ENCODE measurements at places on chromosomes 2 and 18.

DNA sequence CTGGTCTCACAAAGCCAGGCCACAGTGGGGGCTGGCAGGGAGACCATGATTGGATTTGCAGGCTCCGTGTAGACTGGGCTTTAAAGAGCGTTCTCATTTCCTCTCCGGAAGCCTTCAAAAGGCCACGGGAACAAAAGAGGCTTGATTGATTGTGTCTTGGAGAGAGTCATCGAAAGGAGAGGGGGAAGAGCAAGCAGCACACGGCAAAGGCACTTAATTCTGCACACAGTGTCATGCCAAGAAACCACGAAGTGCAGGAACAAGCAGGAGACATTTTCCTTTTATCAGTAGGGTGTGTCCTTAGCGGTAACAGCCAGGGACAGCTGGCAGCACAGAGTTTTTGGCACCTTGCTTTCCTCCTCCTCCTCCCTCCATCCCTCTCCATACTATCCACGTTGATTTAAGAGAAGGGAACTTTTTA lies 47.7 kb downstream of the GLI2 start:
- DNase-seq = no peak

- DNase-seq = no peak
Observed at GRCh38 chr2:134982603-134983002, 64.0 kb downstream of the CCNT2 start.

DNA sequence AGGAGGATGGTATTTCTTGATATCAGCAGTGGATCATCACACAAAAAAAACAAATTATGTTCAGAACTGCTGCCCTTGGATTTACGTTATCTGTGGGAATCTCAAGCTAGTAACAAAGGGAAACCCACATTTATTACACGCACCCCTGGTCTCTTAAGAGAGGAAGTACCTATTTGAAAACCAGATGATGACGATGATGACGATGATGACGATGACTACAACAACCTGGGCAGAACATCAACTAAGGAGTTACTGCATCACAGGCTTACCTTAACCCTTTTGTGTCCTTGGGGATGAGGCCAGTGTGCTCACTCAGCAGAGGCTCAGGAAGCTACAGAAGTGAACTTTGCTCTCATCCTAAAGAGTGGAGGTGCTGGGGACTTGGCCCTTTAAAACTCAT lies 169.4 kb downstream of the FSHR start:
- no peak for DNase-seq

DNA sequence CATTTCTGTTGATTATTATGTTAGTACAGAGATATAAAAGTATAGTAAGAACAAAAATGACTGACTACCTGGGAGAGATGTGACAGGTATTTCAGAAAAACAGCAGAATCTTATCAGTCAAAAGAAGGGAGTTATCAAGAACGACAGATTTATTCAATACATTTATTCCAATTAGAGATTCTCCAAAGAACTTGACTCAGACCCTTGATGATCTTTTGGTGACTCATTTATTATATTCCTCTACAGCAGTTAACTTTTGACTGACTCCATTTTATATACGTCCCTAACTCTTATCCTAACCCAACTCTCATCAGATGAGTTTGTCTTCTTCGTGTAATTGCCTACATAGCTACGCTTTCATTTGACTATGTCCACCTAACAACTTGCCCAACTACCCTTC lies 91.1 kb downstream of the C2orf74 start:
- DNase-seq = no peak

DNA sequence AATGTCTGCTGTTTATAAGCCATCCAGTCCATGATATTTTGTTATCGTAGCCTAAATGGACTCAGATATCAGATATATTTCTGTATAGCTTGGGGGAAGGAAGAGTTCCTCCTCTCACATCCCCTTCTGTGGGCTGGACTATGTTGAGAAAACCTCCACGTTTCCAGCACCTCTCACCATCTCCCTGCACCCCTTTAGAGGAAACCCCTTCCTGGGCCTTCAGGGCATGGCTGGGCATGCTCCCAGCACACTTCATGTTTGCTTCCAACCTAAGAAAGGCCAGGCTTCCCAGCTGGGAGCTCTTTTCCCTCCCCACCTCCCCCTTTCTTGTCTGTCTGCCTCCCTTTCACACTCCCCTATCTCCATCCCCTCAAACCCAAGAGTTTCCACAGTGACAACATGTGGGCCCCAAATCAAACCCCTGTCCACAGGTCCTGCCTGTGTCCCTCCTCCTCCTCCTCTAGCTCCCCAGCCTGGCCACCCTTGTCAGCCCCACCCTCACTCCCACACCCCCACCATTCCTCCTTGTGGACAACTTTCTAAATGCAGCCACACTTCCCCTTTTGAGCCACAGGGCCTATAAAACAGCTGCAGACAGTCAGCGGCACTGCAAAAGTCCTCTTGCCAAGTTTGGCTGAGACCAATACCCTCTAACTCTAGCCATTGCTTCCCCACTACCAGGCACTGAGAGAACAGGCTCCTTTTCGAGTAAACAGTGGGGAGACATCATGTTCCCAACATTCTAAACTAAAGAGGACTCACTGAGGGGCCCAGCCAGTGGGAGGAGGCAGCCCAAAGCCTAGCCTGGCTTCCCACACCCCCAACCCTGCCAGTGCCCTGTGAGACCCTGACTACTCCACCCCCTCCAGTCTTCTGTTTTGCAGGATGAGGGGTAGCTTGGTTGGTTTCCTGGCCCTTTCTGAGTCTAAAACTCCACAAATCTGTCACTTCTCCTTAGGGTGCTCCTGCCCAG lies 120.5 kb downstream of the ZFP36L2 start:
- peak; percentile 89 for DNase-seq

DNA sequence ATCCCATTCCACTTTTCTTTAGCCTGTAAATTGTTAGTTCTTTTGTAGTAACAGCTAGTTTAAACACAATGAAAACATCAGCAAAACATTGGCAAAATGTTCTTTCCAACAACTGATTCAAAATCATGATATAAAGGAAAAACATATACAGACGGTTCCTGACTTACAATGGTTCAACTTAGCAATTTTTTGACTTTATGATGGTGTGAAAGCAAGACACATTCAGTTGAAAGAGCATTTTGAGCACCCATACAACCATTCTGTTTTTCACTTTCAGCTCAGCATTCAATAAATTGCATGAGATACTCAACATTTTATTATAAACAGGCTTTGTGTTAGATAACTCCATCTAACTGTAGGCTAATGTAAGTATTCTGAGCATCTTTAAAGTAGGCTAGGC lies 185.1 kb downstream of the NOL4 start:
- DNase-seq = peak; percentile 47

GRCh38 chr18:33369711-33370449 lies 70.6 kb downstream of the CCDC178 start:
- DNase-seq = no peak

DNA sequence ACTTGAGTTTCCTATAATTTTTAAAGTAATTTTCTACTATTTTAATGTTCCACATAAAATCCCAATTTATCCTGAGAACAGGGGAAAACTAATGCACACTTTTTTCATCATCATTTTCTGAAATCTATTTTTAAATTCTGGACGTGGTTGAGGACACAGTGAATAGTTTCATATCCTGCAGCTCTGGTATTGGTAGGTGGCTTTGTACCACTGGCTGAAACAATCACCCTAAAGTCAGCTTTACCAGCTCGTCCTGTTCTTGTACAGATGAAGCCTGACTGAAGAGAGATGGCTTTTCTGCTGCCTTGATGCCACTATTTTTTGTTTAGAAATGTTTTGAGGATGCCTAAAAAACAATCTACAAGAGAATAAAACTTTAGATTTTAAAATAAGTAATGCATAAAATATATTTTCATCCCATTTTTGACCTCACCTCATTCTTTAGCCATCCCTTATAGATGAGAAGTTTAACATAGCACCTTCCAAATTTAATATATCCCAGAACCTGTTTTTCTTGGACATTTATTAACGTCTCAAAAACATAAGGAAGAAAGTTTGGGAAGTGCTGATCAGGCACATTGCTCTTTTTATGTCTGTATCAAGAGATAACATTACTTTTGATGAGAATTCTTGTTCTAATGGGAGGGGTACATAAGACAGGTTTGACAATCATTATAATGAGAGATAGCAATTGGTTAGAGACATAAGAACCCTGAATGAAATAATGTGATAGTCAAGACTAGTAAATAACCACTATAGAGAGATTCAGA lies 80.9 kb downstream of the GALNT1 start:
- DNase-seq = no peak

DNA sequence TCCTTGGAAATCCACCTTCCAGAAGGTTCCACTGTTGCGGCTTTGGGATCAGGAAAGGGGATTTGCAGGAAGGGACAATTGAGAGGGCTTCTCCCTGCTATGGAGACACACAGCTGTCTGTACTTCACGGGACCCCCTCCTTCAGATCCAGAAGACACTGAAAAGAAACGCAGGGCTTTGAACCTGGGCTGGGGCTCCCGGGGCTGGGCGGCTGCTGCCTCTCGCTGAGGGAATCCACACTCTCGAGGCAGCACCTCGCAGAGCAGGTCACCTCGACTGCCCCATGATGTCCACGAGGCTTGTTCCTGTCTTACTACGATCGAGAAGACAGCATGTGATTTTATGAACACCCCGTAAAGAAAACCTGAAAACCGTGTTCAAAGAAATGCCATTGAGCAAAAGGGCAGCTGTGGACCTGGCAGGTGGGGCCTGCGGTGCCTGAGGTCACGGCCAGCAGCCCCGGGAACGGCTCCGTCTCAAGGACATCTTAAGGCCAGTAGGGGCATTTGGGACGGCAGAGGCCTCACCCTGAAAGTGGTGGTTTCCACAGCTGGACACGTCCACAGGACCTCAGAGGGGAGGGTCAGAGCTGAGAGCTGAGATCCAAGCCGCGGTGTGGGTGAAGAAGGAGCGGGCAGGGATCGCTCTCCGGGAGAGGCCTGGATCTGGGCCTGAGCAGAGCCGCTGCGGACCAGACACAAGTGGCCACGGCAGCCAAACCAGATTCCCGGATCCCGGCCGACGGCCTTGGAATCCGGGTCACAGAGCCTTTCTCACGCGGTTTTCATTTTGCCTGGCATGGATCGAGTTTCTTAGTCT lies 165.7 kb downstream of the RTP5 start:
- no peak for DNase-seq

DNA sequence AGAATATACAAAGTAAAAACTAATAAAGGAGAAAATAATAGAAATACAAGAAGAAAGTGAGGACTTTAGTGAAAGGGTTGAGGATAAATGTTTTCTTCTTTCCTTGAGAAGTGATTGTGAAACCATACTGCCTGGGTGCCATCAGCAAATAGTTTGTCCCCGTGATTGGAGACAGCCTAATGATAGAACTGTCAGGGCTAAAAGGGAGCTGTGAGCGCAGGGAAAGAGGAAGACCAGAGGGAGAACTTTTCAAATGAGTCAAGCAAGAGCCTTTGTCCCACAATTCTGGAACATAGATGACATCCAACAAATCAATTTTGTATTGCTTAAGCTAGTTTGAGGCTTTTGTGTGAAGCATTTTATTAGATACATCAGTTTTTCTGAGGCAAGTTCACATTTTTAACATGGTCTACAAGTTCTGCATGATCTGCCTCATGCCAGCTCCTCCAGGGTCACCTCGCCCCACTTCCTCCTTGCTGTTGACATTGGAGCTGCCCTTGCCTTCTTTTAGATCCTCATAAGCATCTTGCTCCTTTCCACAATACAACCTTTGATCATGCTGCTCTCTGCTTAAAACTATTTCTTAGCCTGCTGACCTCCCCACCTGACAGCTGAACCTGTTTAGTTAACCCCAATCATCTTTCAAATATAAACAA lies 213.4 kb upstream of the REG3G start:
- no peak for DNase-seq

- no peak for DNase-seq
Observed at GRCh38 chr2:52288596-52288995, 1256.7 kb upstream of the NRXN1 start.

- no peak for DNase-seq
Observed at GRCh38 chr2:196336715-196337114, 165.3 kb upstream of the STK17B start.

DNA sequence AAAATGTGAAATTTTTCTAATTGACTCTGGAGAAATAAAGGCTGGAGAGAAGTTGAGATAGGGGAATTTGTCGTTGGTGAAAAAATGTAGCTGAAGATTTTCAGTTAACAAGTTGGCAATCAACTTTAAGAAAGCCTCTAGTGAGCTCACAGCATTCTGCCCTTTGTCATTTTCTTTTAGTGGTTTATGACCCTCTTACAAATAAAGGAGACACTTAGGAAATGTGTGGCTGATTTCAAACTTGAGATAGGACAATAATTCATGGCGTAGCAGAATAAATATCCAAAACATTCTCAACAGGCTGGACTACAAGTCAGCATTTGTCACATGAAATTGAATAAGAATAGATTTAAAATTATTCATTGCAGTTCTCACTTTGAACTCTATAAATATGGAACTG lies 412.5 kb upstream of the SPHKAP start:
- no peak for DNase-seq

- DNase-seq = no peak
Observed at GRCh38 chr18:26981360-26982082, 116.0 kb upstream of the AQP4 start.

- DNase-seq = no peak
Observed at GRCh38 chr2:105373344-105373781, 25.5 kb downstream of the FHL2 start.

GRCh38 chr18:65057439-65058083 lies 693.3 kb upstream of the CDH7 start:
- peak; percentile 93 for DNase-seq

DNA sequence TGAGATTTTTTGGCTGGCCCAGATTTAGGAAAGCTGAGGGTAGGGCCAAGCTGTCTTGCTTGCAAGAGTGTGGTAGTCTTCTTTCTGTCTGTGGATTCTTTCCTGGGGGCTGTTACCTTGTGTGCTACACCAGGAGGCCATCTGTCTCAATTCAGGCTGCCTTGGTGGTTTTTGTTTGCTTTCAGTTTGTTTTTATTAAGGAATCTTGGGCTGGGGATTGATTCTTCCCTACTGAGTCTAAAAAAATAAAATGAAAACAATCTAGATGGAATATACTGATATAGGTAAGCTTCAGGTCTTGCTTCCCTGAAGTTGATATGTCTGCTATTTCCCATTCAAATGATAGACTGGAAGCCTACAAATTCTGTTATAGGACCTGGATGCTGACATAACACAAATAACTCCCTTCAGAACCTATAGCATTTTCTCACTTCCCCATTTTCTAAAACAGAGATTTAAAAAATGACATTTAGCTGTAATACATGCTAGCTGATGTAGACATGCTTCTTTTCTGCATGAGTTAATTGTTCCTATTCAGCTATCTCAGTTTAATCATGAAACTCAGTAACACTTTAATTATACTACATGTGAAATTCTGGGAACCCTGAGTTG lies 5.3 kb downstream of the LHCGR start:
- DNase-seq = no peak

GRCh38 chr18:12443551-12443950 lies 35.8 kb downstream of the PRELID3A start:
- DNase-seq = no peak

DNA sequence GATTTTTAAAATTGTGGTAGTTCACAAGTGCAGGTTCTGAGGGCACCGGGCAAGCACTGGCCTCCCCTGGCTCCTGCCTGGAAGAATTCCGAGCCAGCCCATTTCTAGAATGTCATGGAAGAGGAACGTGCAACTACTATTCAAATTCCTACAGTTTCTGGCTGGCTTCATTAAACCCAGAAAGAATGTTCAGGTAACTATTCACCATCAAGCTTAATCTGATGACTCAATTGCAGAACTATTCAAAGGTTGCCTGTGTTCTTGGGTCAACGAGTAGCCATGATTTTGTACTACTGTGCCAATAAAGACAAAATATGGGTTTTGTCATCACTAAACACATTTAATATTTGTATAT lies 14.3 kb upstream of the MFF start:
- no peak for DNase-seq

GRCh38 chr2:111118981-111119821 lies 1.5 kb upstream of the BCL2L11 start:
- no peak for DNase-seq

GRCh38 chr18:53838746-53839145 lies 385.7 kb downstream of the MBD2 start:
- DNase-seq = no peak
